ENCODE measurements at places on chromosomes 4 and X.
A peak's percentile ranks its signal among the peaks of the same experiment; 100 is the strongest.

DNA sequence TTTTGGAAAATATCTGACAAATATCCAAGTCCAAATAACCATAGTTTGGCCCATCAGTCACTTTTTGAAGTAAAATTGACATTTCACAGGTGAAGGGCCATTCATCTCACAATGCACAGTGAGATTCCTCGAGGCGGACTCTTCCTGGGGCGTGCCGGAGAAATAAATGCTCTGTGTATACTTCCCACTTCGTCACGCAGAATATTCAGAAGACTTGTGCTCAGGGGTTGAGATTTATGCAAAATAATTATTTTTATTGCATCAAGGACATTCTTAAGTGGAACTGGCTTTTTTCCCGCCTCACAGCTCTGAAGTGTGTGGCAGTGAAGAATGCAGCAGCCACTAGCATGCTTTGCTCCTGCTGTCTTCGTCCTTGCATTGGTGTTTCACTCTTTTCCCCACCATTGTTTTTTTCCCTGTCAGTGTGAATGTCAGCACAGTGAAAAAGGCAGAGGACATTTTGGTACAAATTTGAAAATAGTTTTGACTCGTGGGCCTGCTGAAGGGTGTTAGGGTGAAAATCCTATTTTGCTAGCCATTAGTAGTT is 70.6 kb downstream of the FAM193A start:
- DNase-seq, result no peak

DNA sequence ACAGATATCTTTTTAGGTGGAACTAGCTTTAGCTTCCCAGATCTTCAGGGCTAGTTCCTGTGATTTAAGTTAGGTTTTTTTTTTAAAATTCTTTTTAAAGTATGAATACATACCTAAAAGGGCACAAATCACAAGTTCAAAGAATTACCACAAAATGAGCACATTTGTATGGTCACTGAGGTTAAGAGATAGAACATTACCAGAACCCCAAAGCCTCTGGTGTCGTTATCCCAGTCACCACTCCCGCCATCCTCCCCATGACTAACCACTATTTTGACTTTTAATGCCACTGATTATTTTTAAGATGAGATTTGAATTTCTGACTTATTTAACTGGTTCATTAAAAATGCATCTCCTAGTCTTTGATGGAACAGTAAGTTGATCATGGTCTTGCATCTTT is 5.4 kb downstream of the PGK1 start:
- DNase-seq, result no peak

- no peak for DNase-seq
Observed at GRCh38 chrX:31570658-31571057, 498.8 kb upstream of the FTHL17 start.

DNA sequence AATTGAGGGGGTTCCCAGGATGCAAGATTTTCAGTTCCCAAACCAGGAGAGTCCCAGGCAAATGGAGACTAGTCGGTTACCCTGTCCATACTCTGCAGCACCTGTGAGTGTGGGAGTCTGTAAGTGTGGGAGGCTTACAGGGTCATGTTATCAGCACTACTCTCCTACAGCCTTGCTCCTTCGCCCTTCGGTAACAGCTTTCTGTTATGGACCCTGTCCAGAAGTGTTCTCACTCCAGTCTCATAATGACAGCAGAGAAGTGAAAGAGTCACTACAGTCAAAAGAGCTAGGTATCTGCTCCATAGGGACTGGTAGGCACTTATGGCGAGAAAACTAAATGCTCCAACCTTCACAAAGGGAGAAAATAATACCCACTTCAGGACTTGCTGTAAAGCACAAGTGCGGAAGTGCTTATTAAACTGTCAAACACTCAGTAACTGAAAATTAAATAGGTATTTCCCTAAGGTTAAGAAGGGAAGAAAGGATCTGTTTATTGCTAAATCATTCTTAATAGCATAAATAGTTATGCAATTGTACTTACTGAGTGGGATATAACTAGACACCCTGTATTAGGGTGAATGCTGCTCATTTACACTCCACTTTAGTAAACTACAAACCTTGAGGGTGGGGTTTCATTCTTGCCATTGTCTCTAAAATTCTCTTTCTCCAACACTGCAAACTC is 2.7 kb upstream of the ADH7 start:
- no peak for DNase-seq

DNA sequence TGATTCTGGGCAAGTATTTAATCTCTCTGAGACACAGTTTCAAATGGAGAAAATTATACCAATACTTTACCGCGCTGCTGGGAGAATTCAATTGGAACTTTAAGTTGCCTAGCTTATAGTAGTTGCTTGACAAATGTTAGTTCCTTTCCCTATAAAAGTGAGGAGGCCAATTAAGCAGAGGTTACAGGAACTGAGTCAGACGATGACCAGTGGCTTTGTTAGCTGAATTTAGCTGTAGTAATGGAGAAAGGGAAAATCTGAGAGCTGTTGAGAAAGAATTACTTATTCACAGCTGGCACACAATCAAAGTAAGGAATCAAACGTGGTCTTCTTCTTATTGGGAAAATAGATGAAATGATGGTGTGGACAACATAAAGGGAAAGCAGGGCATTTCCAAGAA is 29.6 kb downstream of the SMARCA1 start:
- no peak for DNase-seq

GRCh38 chrX:53235566-53235965 is 10.6 kb upstream of the KDM5C start:
- DNase-seq, result no peak

GRCh38 chr4:142846729-142847596 is 862 bp upstream of the INPP4B start:
- DNase-seq, result peak; percentile 65

DNA sequence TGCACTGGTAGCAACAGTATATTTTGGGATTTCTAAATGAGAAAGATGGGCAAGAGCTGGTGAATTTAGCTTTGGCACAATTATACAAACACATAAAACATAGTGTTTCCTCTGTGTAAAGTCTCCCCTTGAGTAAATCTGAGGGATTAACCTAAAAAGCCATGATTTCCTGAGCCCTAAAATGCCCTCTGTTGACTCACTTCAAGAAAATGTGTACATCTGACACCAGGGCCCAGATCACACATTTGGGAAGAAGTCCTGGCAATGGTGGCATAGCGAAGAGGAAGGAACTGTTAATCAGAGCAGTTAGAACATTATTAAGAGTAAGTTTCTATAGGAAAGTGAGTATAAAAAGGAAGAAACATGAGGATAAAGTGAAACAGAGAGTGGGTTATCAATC is 338.5 kb downstream of the SPOCK3 start:
- no peak for DNase-seq

GRCh38 chrX:74251006-74251930 is 52.7 kb upstream of the ZCCHC13 start:
- no peak for DNase-seq

DNA sequence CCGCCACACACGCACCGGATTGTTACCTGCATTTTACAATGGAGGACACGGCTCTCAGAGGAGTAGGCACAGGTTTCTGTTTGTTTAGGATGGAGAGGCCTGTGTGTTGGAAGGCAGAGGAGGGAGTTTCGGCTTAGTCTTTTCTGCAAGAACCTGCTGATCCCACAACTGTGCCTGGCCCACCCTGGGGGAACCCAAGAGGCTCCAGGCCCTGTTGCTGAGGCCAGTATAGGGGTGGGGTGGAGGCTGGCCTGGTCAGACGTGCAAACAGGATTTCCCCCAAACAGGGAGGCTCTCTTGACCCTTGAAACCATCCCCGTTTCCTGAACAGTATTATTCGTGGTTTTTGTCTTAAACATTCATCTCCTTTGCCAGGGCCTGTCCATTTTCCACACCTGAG is 772 bp upstream of the SLC49A3 start:
- no peak for DNase-seq

DNA sequence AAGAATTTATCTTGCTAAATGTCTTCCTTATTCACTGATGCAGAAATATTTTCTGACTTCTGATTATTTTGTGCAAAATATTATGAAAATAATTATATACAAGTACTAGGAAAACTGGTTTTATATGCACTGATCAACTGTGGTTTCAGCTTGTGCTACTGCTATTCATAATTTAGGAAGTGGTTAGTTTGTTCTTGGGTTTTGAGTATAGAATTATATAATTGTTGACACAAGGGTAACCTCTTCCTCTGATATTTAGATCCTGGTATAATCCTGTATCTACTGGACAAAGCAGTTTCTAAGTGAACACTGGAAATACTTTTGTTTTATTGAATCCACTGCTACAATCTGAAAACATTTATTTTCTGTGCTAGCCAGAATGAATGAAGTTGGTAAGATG is 182.8 kb downstream of the PDGFC start:
- no peak for DNase-seq

DNA sequence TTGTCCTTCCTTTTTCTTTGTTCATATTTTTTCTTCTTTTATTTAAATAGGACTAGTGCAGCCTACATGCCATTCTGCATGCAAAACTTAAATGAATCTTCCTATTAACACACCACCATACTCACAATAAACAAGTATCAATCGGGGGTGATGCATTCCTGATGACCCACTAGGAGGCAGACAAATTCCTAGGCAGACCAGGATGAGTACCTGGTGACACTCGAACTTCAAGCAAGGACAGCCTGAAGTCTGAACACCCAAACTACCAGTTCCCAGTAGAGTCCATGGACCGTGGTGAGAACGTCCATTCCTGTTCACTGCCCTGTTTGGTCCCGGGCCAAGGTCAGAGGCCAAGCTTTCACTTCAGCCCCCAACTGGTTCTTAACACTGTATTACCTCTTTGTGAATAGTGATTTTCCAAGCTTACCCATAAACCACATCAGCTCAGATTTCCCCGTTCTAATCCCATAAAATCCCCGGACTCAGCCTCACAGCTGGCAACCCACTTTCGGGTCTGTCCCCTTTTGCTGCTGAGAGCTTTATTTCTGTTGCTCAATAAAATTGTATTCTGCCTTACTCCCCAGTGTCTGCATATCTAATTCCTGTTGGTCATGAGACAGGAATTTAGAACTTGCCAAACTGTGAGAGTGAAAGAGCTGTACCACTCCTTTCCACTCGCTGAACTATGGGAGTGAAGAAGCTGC is 1286.6 kb downstream of the FSTL5 start:
- no peak for DNase-seq

DNA sequence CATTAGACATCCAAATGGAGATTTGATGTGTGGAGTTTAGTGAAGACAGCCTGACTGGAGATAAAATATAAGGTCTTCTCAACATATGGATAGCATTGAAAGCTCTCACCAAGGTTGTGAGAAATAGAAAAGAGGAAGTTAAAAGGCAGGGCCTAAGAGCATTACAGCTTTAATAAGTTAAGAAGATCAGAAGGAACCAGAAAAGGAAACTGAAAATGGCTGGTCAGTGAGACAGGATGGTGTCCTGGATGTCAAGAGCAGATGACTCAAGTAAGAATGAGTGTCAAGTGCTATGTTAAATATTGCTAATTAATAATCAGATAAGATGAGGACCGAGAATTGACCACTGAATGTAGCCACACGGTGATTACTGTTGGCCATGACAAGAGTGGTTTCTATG is 642.9 kb downstream of the STPG2 start:
- no peak for DNase-seq

- no peak for DNase-seq
Observed at GRCh38 chrX:11341274-11342201, 48.3 kb downstream of the AMELX start.

GRCh38 chr4:10366628-10367027 is 90.6 kb downstream of the ZNF518B start:
- no peak for DNase-seq

DNA sequence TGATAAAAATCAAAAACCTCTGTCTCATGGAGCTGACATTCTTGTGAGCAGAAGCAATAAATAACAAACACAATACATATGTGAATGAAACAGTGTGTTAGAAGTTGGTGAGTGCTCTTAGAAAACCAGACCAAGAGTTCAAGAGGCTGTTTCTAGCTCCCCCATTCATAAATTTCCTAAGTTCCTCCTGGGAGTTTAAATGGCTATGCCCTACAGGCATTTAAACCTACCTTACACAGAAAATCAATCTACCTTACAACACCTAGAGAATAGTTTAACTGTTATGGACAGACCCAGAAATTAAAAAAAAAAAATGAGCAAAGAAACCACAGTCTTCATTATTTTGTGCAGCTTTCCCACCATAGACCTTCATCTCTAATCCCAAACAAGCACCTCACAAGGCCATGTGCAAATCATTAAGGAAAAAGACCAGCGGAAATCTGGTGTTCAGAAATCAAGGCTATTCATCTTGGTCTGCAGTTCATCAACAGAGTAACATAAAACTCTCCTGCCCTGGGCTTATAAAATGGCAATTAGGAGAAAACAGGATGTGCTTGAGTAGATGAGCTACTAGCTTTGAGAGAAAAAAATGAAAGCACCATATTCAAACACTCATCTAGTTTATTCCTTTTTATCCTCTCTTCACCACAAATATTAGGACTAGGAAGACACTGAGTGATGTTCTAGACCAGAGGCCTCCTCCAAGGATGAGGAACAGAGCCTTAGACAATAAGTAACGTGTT is 147.2 kb downstream of the SHROOM3 start:
- DNase-seq, result no peak

DNA sequence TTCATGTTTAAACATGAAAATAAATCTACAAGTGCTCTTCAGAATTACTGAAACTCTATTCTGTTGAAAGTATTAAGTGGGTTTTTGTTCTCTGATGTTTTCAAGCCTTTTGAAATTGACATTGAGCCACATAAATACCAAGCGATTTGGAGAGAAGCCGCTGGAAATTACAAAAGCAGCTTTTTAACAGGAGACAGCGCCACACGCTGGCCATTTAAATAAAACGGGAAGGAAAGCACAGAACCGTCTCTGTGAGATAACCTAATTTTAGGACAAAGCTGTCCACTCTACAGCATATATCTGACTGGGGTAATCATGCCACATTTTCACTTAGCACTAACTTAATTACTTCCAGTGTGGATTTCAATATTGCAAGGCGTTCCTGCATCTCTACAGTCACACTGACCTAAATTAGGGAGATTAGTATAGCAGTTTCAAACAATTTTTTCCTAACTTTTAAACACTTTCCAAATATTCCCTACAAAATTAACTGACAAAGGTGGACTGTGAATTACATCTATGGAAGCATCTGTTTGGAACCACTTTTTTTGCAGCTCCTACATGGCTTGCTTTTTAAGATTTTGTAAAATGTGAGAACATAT is 6.8 kb upstream of the ANOS1 start:
- peak; percentile 20 for DNase-seq

DNA sequence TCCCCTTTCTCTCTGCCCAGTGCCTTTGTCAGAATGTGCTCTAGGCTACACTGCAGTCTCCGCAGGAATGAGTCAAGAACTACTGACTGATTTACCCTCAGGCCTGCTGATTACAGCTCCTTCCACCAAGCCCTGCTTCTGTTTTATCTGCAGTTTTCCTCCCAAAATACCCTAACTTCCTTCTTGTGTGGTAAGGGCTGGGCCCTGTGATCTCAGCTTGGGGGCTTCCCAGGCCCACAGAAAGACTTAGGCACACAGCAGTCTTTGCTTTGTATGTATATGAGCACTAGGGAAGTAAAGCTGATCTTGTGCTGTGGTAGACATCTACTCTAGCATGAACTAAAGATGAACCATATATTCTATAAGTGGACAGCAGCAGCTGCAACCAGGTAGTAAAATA is 18.8 kb downstream of the PAK3 start:
- DNase-seq, result no peak

DNA sequence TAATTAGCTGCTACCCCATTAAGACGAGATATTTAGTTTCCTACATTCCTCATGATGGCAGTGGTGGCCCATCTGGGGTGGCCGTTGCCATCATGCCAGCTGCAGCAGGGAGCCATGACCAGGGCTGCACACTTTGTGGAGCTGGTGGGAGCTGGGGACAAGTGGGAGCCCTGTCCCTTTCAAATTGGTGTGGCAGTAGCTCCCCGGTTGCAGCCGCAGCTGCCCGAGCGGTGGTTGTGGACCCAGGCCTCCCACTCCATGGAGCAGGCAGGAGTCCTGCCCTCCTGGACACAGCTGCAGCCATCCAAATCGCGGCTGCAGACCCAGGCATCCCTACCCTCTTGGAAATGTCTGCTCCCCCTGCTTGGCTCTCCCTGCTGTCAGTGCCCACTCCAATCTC is 9.3 kb upstream of the SYTL5 start:
- no peak for DNase-seq
